Glomerular endothelial cell (primary cell): ENCODE measurements at places on chromosomes 13 and 19. TPM values are rescaled to one million over a fixed set of nuclear protein-coding genes. Genes with fewer than 3 reads are reported as not detected.

RAP2A gene
- 40.0 and 47.9 TPM in 2 replicates for total RNA-seq

CDK8 gene
- total RNA-seq = 17.0 and 18.1 TPM in 2 replicates

SMIM7 gene
- 66.9 and 85.6 TPM in 2 replicates for total RNA-seq

ADGRE3 gene
- not detected in 2 replicates for total RNA-seq

GGACT gene
- total RNA-seq = 6.4 and 7.3 TPM in 2 replicates

EID2B gene
- 1.5 and 4.1 TPM in 2 replicates for total RNA-seq

MAST1 gene
- 0.64 and 3.2 TPM in 2 replicates for total RNA-seq

SLC17A7 gene
- total RNA-seq = not detected in 2 replicates

SWSAP1 gene
- 1.1 and 4.1 TPM in 2 replicates for total RNA-seq

ZNF681 gene
- 1.2 and 1.6 TPM in 2 replicates for total RNA-seq

RGS9BP gene
- 0.05 and 0.29 TPM in 2 replicates for total RNA-seq

LYL1 gene
- 92.6 and 105 TPM in 2 replicates for total RNA-seq

SLC15A1 gene
- total RNA-seq = not detected in 2 replicates

FGF22 gene
- total RNA-seq = 0.35 TPM in 1 of 2 replicates, not detected in the other

MYO9B gene
- total RNA-seq = 93.1 and 125 TPM in 2 replicates

CAMSAP3 gene
- 0.41 and 0.82 TPM in 2 replicates for total RNA-seq

GAPDHS gene
- total RNA-seq = not detected in 2 replicates

NUFIP1 gene
- total RNA-seq = 3.6 TPM in 2 replicates

P2RY11 gene
- total RNA-seq = 4.1 and 11.1 TPM in 2 replicates

SIGLEC8 gene
- total RNA-seq = not detected in 2 replicates

PRX gene
- total RNA-seq = 1.3 and 2.4 TPM in 2 replicates

KLK6 gene
- total RNA-seq = not detected in 2 replicates

SOHLH2 gene
- total RNA-seq = 0.64 TPM in 1 of 2 replicates, not detected in the other

DPF1 gene
- total RNA-seq = 1.0 and 1.5 TPM in 2 replicates
